Vagina (tissue), 2 donors: ENCODE measurements at places on chromosomes 1 and 21.

GRCh38 chr1:193694741-193695140, 508.3 kb upstream of the B3GALT2 start:
- no peak for DNase-seq

DNA sequence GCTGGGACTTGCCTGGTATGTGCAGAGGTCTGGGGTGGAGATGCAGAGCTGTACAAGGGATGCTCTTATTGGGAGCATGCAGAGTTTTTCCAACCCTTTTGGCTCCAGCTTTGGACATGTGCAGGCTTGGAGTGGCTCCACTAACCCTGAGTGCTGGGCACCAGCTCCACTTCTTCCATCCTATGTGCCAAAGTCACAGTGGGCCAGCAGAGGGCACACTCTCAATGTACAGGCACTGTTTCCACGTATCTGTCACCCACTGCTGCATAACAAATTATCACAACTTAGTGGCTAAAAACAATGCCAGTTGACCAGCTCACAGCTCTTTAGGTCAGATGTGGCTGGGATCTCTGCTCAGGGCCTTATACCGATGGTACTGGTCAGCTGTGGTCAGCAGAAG, 631.8 kb downstream of the AJAP1 start:
- DNase-seq: no peak

DNA sequence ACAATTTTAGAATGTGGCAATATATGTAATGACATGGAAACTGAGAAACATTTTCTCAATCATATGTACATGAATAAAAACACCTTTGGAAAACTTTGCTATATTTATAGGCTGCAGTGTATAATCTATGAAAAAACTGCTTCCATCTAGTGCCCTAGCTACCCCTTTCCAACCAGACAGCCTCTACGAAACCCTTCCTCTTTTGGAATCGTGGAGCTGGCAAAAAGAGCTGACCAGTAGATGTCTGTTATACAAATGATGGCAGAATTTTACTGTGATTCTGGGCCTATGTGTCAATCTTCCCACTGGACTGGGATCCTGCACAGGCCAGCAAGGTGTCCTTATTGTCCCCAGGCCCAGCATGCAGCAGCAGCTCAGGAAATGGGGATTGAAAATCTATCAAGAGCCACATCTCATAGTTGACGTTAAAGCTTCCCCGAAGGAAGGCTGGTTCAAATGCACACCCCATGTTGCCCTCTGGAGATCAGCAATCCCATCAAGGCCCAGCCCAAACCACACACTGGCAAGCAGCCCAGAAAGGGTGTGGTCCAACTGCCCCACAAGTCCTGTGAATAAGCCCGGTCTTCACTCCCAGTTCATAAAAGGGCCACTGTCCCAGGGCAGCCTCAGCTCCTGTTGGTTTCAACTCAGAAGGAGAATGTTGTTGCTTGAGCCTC, 8.8 kb upstream of the FAM20B start:
- DNase-seq: no peak

GRCh38 chr1:233343262-233343661, 15.7 kb downstream of the MAP3K21 start:
- no peak for DNase-seq

GRCh38 chr1:14599183-14599791, 802 bp downstream of the KAZN start:
- DNase-seq: no peak

GRCh38 chr21:25862596-25862995, 127.8 kb downstream of the GABPA start:
- DNase-seq: no peak

DNA sequence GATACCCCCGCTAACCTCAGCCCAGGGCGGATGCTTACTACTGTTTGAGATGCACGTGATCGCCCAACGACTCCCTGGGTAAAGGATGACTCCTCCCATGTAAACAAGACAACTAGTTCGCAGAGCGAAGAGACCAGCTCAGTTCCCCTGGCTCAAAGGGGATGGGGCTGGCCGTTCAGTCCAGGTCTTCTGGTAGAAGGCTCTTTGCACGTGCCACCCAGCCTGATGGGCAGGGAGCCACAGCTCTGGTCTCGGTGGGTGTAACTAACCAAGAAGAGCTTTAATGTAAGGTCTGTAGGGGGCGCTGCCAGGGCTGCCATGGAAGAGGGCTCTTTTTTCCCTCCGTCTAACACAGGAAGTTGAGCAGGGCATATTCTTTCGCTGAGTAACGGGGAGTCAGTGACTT, 49.4 kb upstream of the PARP1 start:
- DNase-seq: no peak
